ENCODE measurements at places on chromosomes 16 and 17.

DNA sequence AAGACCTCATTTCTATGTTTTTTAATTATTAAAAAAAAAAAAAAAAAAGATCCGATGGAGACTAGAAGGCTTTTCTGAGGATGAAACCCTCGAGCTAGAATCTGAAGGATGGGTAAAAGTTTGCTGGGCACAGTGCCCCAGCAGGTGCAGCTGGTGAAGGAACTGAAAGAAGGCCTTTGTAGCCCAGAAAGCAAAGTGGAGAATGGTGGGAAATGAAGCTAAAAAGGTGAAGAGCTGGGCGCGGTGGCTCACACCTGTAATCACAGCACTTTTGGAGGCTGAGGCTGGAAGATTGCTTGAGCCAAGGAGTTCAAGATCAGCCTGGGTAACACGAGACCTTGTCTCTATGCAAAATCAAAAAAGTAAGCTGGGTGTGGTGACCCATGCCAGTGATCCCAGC is 50.3 kb upstream of the SEC14L1 start:
- no peak for DNase-seq

DNA sequence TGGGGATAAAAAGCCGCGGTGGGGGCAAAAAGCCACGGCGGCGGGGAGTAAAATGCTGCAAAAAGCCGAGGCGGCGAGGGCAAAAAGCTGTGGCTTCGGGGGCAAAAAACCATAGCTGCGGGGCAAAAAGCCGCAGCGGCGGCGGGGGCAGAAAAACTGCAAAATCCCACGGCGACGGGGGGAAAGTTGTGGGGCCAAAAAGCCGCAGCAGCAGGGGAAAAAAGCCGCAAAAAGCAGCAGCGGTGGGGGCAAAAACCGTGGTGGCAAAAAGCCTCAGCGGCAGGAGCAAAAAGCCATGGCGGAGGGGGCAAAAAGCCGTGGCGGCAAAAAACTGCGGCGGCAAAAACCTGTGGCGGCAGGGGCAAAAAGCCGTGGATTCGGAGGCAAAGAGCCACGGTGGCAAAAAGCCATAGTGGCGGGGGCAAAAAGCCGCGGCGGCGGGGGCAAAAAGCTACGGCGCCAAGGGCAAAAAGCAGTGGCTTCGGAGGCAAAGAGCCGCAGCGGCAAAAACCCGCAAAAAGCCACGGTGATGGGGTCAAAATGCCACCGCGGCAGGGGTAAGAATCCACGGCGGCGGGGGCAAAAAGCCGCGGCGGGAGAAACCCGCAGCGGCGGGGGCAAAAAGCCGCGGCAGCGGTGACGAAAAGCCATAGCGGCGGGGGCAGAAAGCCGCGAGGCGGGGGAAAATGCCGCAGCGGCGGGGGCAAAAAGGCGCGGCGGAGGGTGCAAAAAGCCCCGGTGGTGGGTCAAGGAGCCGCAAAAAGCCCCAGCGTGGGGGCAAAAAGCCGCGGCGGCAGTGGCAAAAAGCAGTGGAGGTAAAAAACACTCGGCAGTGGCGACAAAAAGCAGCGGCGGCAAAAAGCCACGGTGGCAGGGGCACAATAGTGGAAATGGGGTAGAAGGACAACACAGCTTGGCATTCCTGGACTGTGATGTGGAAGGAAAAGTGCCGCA is 192.8 kb downstream of the SHCBP1 start:
- no peak for DNase-seq

- no peak for DNase-seq
Observed at GRCh38 chr17:21194703-21195102, 19.3 kb downstream of the TMEM11 start.

DNA sequence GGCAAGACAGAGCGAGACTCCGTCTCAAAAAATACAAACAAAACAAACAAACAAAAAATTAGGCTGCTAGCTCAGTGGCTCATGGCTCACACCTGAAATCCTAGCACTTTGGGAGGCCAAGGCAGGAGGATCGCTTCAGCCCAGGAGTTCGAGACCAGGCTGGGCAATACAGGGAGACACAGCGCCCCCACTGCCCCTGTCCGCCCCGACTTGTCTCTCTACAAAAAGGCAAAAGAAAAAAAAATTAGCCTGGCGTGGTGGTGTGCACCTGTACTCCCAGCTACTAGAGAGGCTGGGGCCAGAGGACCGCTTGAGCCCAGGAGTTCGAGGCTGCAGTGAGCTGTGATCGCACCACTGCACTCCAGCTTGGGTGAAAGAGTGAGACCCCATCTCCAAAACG is 531 bp upstream of the CDH1 start:
- DNase-seq = no peak

GRCh38 chr17:18854956-18855355 is 3.0 kb upstream of the PRPSAP2 start:
- DNase-seq = no peak

- DNase-seq = no peak
Observed at GRCh38 chr17:41970901-41971331, 4.3 kb downstream of the CNP start.

GRCh38 chr17:66704858-66705520 is 129.9 kb upstream of the CACNG5 start:
- DNase-seq = no peak

DNA sequence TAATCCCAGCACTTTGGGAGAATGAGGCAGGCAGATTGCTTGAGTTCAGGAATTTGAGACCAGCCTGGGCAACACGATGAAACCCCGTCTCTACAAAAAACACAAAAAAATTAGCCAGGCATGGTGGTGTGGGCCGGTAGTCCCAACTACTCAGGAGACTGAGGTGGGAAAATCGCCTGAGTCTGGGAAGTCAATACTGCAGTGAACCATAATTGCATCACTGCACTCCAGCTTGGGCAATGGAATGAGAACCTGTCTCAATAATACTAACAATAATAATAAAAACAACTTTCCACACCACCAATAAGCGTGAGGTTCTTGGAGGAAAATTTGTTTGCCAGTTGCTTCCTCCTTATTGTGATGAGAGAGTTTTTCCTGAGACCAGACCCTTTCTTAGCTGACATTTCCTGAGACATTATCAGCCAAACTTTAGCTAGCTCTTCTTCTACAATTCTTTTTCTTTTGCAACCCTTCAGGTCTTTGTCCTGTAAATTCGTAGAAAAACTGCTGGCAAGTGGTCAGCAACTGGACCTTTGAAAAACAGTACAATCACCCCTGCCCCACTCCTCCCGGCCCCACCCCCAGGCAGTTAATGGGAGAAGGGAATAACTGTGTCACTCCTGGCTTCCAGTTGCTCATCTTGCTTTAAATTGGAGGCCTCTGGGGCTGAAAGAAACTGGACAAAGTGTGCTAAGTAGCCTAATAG is 3.5 kb upstream of the EZH1 start:
- DNase-seq = no peak

- no peak for DNase-seq
Observed at GRCh38 chr17:2202996-2203575, 100.5 kb downstream of the SMG6 start.

- DNase-seq = no peak
Observed at GRCh38 chr17:47819475-47819874, 2.1 kb downstream of the OSBPL7 start.

- DNase-seq = peak; percentile 85
Observed at GRCh38 chr17:65366102-65366844, 195.2 kb downstream of the AXIN2 start.

DNA sequence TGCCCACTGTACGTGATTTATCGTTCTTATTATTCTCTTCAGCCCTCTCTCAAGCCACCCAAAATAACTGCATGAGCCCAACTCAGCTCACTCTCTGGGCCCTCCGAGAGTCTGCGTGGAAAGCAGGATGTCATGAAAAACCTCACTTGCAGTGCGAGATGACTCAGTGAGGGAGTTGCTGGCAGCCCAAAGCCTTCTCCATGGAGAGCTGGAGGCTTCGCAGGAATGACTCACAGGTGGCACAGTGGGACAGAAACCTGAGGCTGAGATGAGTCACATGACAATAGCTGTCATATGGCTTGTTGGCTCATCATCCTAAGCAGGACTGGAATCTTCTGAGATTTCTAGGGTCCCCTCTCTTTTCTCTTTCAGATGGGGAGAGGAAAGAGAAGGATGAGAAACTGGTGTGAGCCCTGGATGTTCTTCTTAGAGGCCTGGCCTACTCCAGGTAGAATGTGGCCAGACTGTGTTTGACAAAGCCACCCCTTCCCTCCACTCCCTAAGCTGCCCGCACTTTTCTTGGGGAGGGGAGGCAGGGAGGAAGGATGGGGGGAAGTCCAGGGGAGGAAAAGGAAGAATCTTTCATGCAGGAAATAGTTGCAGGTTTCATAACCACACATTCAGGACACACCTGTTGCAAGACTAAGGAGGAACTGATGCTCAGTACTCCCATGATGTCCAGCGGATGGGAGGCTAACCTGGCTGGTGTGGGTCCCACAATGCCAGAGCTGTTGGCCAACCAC is 160.6 kb upstream of the RPL38 start:
- peak; percentile 67 for DNase-seq

DNA sequence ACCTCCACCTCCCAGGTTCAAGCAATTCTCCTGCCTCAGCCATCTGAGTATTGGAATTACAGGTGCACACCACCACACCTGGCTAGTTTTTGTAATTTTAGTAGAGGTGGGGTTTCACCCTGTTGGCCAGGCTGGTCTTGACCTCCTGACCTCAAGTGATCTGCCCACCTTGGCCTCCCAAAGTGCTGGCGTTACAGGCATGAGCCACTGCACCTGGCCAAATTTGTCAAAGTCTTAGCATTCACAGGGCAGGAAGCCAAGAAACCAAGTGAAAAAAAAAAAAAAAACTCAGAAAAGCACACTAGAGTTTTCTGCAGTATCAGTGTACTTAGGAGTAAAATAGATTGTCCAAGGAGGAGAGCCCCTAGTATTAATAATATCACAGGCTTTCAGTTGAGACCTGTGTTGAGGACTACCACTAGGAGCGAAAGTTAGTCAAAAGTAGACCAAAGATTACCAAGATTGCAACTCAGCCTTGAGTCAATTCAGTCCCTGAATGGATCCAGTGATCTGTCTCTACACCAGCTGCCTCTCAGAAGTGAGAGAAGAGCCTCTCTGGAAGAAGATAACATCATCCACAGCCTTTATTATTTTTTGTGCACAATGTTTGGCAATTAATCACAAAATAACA is 159.7 kb downstream of the CEP112 start:
- no peak for DNase-seq

GRCh38 chr17:77253611-77254051 is 112.9 kb downstream of the SEC14L1 start:
- no peak for DNase-seq

- no peak for DNase-seq
Observed at GRCh38 chr17:29791336-29792080, 138.5 kb downstream of the SSH2 start.

DNA sequence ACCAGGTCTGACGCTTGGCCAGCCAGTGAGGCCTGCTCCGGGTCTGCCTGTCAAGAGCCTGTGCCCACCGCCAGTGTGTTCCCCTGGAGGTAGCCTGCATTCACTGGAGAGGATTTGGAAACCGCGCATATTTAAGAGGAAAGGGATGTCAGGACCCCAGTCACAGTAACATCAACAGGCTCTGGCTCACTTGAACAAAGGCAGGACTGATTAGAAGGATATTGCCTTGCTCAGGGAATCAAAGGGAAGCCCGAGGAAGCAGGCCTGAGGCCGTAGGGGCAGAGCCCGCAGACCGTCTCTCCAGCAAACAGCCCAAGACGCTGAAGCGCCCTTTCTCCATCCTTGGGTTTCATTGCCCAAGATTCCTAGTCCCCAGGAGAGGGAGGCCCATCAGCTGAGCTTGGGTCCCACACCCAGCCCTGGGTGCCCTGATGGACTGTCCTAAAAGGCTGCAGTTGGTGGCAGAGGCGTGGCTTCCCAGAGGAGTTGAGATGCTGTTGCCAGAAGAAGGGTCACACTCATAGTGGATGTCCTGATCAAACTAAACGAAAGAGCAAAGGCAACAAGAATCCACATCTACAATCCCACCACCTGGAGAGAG is 23.2 kb downstream of the NT5M start:
- no peak for DNase-seq

GRCh38 chr16:66701516-66701915 is 5.0 kb upstream of the CMTM4 start:
- no peak for DNase-seq

- DNase-seq = no peak
Observed at GRCh38 chr17:72333570-72333969, 212.8 kb downstream of the SOX9 start.

DNA sequence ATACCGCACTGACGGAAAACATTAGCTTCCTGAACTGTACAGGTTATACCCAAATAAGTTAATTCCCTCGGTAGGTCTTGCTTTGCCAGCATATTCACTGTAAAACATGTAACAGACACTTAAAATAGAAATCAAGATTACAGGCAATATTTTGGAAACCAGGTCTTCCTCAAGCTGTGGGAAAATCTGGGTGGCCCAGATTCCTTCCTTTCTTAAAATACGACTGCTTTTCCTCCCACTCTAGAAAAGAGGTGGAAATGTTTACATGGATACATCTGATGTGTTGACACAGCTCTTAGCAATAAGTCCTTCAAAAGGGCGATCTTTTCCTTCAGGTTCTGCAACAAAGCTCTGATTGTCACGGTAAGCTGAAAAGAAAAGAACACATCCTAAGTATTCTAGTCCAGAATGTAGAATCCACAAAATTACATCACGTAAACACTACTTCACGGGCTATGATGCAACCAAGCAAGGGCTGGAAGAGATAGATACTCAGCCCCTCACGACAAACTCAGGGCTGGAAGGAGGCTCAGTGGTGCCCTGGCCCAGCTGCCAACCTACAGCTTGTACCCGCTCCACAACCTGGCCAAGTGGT is 18.4 kb downstream of the STX8 start:
- DNase-seq = no peak

- DNase-seq = no peak
Observed at GRCh38 chr16:63365649-63366304, 1329.5 kb upstream of the CDH8 start.
